GM23338 (cell line): ENCODE measurements at places on chromosomes 12 and 14. TPM values are rescaled to one million over a fixed set of nuclear protein-coding genes. Genes with fewer than 3 reads are reported as not detected.

DNA sequence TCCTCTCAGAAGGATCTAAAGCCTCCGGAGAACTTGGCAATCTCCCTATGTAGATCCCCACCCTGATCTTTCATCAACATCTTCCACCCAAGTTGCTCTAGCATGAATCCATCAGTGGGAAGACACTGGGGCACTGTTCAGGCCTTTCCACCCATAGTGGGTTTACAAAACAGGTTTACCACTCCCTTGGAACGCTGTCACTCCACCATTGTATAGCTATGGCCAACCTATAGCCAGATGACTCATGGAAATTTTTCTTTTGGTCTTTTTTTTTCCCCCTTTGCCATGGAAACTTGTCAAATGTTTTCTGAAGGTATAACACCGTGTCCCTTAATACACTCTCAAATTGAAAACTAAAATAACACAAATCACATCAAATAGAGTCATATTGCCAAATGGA is 10.8 kb upstream of the HSPB8 start:
- no peak for DNase-seq

DNA sequence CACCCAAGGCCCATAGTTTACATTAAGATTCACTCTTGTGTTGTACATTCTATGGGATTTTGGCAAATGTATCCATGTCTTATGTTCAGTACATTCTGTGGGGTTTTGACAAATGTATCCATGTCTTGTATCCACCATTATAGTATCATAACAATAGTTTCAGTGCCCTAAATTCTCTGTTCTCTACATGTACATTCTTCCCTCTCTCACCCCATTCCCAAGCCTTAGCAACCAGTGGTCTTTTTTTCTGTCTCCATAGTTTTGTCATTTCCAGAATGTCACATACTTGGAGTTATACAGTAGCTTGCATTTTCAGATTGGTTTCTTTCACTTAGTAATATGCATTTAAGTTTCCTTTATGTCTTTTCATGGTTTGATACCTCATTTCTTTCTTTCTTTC is 6.7 kb downstream of the TOGARAM1 start:
- DNase-seq, result no peak

DNA sequence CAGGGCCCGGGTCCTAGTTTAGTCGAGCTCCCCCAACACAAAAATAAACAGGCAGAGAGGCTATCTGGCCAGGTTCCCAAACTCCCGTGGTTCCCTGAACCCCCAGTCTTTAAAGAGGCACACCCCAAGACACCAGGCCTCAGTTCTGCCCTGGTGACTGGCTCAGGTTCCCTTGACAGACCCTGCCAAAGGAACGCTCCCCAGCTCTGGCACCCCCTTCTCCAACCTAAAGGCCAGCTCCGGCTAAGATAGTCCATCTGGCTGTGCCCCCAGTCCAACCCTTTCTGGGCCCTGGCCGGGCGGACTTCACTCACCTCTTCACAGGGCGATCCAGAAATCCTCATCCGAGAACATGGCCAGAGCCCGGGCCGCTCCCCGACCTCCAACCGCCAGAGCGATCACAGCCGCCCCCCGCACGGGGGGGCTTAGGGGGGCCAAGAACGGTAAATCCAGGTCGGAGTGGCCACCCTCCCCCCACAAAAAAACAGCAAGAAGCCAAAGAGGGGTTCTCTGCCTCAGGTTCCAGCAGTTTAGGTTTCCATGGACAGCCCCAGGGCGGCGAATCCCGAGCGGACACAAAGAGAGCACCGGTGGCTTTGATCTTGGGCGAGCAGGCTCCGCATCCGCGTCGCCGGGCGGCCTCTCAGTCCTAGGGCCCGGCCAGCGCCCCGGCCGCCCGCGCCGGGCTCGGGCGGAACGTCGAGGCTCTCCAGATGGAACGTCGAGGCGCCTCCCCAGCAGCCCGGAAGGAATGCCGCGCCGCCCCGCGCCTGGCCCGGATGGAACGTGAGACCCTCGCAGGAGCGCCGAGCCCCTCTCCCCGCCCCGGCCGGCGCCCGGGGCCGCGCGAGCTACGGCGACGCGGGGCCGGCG is 1.1 kb downstream of the KMT2D start:
- peak; percentile 70 for DNase-seq

- DNase-seq, result no peak
Observed at GRCh38 chr12:63995512-63995911, 151.0 kb downstream of the SRGAP1 start.

DNA sequence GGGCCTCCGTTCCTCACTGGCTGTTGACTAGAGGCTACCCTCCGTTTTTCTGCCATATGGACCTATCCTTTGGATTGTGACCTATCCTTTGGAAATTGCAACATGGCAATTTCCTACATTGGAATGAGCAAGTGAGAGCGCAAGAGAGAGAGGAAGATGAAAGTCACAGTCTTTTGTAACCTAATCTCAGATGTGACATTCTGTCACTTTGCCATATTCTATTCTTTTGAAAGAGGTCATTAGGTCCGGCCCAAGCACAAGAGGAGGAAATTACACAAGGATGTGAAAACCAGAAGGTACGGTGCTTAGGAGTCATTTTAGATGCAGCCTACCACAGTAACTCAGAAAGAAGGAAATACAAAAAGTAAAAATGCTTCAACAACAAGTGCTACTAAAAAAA is 47.3 kb upstream of the SRP54 start:
- no peak for DNase-seq

DNA sequence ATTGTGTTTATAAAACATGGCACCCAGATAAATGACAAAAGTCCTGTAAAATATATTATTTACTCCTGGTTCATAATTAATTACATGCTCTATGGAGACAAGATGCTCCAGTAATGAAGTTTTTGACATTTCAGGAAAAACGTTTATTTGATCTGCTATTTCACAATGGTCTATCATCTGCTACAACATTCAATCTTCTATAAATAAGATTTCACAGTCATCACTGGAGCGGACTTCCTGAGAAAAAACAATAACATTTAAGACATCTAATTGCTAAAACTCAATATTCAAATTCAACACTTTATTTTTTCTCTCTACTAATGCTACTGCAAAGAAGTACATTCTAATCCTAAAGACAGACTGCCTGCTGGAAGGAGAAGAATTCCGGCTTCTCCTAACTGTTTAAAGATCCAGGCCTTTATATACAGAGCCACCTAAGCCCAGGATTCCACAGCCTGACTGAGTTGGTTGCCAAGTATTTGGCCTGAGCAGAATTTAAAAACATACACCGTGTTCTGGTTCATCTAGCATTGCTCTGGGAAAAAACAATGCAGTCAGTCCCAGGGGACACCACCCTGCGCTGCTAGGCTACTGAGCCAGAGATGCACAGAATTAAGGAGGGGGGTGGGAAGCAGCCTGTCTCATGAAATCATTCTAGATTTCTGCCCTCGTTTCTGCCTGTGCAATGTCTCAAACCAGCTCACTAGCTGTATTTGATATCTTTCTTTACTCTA is 58.0 kb downstream of the TMTC1 start:
- DNase-seq, result no peak

DNA sequence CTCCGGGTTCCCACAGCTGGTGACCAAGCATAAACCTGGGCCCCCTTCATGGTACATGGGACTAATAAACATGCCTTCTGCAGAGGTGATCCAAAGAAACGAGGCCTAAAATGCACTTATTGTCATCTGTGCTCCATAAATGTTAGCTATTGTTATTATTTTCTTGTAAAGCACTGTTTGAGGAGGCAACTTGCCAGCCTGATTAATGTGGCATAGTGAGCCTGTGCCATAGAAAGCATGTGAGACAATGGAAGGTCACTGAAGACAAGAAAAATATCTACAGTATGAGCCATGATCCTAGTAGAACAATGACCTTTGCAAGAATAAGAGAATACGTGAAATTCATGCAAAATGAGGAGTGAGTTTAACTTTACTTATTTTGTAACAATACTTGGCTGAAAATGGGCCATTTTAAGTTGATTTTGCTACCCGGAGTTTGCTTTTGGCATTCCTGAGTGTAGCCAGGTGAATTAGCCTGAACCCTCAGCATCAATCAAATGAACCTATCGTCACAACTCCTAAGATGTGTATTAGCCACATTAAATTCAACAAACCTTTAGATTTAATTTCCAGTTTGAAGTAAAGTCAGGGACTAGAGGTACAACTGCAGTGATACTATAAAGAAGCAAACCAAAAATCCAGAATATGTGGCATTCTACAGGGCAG is 52.2 kb downstream of the CPM start:
- no peak for DNase-seq

DNA sequence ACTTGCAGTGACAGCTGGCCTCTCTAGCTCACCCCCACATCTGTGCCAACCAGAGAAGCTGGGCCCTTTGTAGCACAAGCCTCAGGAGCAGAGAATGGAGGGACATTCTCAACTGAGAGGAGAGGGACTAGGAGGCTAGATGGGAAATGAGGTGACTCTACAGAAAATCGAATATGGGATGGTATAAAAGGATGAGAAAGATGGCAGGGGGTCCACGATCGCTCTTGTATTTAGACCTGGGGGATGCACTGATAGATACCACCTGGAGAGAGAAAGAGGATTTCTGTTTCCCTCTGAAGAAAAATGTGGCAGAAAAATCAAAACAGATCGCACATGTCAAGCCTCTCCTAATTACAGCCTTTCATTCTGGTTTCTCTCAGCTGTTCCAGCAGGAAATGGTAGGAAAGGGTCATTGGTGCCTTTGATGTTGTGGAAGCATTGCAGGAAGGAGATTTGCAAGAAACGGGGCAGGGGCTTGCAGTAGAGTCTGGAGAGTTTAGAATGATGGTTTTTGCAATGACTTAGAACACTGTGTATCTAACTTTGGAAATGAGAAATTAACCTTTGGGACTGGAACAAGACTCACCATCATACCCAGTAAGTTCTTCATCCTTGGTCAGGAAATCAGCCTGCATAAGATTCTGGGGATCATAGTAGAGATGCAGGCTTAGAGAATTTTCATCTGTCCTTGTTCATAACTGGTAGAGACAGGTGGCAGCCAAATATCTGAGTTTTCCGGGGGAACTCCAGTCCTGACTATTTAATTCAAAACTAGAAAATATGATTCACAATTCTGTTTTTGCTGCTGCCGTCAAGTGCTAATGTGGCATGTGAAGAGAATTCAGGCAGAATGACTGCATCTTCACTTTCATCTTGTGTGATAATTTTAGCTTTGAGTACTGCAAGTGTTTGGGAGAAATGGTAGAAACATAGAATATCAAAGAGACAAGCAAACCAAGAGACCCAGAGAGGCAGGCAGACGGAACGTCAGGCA is 98.8 kb downstream of the DAD1 start:
- DNase-seq, result no peak

GRCh38 chr12:92075425-92075914 is 70.2 kb downstream of the BTG1 start:
- no peak for DNase-seq

DNA sequence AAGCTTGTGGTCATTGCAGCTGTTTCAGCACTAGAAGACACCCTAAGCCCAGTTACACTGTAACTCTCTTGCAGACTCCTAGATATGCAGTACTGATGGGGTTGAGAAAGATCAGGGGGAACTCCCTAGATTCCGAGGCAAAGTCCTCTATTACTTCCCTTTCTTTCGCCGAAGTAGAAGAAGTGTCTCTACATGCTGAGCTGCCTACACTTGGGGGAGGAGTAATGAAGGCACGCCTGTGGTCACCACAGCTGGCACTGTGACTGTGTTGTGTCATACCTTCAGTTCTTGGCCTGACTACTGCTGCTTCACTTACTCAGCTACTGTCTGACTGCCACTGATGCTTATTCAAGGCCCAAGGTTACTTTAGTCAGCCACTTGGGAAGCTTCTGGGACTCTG is 35.1 kb upstream of the RPL10L start:
- DNase-seq, result no peak

- DNase-seq, result no peak
Observed at GRCh38 chr12:13182881-13183280, 13.6 kb upstream of the EMP1 start.

DNA sequence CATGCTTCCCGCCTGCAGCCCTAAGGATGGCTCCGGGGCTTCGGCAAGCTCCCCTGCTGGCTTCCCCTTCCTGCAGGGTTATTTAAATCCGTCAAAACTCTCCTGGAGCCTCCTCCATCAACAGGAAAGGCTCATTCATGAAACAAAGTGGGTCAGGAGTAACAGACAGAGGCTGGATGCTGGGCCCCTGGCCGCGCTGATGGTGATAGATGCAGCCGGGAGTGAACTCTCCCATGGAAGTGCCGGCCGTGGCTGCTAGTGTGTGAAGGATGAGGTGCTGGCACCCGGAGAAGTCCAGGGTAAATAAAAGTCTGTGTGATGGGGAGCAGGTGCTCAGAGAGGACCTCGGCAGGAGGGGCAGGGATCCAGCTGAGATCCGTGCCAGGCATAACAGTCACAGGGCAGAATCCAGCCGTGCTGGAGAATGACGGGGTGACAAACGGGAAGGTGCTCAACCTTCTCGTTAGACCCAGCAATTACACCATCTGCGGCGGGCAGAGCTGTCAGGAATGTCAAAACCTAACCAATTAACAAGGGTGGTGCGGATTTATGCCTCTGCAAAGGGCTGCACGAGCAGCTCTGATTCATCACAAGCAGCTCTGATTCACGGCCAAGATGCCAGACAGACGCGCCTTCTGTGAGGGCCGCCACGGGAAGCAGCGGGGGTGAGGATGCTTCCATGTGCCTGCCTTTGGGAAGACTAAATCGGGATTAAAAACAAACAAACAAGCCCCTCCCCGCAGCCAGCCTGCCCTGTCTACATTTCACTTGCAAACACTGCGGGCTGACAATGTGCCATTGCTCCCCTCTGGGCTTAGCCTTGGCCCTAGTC is 55.6 kb downstream of the SYNE3 start:
- peak; percentile 24 for DNase-seq

- DNase-seq, result peak; percentile 81
Observed at GRCh38 chr12:23704992-23705943, 244.2 kb downstream of the SOX5 start.

DNA sequence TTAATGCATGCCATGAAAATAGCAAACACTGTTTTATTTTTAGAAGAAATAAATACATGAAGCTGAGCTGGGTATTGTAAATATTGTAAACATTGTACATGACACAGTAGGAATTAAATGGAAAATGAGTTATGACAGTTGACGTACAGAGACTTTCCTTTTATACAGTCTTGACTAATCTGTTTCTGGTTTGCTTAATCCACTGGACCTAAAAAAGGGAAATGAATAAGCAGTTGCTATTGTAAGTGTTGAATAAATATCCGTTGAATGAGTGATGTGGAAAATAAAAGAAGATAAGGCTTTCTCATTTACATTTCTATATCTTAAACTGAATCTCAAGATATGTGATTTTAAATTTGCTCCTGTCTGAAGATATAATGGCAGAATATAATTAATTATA is 15.0 kb downstream of the PMCH start:
- DNase-seq, result no peak

Gene COL2A1
- 24.6 and 31.8 TPM in 2 replicates for total RNA-seq

Gene HIP1R
- total RNA-seq, result 19.9 and 22.1 TPM in 2 replicates

Gene DBX2
- total RNA-seq, result 0.07 TPM in 1 of 2 replicates, not detected in the other

Gene CPNE6
- total RNA-seq, result not detected in 2 replicates

Gene GPRC5D
- total RNA-seq, result not detected in 2 replicates

Gene RBP5
- total RNA-seq, result 3.0 TPM in 1 of 2 replicates, not detected in the other

Gene SMCO2
- not detected in 2 replicates for total RNA-seq

Gene KRT71
- total RNA-seq, result not detected in 2 replicates

Gene LRP1-AS
- not detected in 2 replicates for total RNA-seq

Gene CLEC1B
- total RNA-seq, result not detected in 2 replicates

Gene MANSC4
- total RNA-seq, result not detected in 2 replicates
